ENCODE measurements at places on chromosomes 11 and 22. TPM values are rescaled to one million over a fixed set of nuclear protein-coding genes. Genes with fewer than 3 reads are reported as not detected.

DNA sequence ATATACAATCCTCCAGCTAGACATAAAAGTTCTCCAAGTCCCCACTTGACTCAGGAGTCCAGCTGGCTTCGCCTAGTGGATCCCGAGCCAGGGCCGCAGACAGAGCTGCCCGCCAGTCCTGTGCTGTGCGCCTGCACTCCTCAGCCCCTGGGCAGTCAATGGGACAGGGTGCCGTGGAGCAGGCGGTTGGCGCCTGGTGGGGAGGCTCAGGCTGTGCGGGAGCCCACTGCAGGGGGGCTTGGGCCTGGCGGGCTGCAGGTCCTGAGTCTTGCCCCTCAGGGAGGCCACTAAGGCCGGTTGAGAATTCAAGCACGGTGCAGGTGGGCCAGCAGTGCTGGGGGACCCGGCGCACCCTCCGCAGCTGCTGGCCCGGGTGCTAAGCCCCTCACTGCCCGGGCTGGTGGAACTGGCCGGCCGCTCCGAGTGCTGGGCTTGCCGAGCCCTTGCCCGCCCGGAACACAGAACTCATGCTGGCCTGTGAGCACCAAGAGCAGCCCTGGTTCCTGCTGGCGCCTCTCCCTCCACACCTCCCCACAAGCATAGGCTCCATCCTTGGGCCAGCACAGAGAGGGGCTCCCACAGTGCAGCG, 884.8 kb upstream of the LRRC4C start:
- DNase-seq: no peak

DNA sequence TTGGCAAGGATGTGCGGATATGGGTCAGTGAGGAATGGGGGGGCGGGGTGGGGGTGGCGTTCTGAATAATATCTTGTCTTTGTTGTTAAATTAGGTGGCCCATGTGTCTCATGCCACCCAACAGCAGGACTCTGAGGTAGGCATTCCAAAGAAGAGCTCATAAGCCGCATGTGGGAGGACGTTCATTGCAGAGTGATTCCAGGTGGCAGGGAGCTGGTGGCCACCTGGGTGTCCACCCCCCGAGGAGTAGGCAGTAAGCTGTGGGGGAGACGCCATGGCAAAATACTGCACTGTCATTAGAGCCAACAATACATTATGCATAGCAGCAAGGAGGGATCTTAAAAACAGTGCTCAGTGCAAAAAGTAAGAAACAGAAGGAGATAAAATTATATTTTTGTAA, 14.3 kb upstream of the CAPN5 start:
- DNase-seq: no peak

Gene C11orf16
- total RNA-seq: 0.15 TPM

Gene MFNG
- 2.0 TPM for total RNA-seq

Gene POU2AF2
- not detected for total RNA-seq

Gene MIOX
- 1.4 TPM for total RNA-seq

Data from H9 (cell line).